Natural killer cell (primary cell): ENCODE measurements at places on chromosomes 1 and 21. TPM values are rescaled to one million over a fixed set of nuclear protein-coding genes. Genes with fewer than 3 reads are reported as not detected.
A peak's percentile ranks its signal among the peaks of the same experiment; 100 is the strongest.

The MROH9 gene
- not detected for total RNA-seq

The C1orf146 gene
- not detected for total RNA-seq

DNA sequence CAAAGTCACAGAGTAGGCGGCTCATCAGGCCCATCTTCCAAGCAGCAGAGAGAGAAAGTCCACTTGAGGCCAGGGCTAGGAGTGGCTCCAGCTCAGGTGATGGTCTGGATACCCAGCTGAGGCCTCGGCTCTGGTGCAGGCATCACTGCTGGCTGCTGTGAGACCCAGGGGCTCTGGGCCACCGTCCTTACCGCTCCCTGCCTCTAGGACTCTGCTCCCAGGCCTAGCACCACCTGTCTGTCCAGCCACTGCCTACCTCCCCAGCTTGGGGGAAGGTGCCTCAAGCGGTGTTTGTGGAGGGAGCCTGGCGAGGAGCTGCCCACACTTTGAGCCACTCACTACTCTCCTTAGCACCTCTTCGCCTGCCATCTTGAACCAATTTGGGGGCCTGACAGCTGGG, 57.9 kb downstream of the DMRTB1 start:
- no peak overlapping the region for H3K27ac ChIP-seq
- H3K36me3 ChIP-seq = no peaks in the 10 kb centered on the region
- no peaks in the 10 kb centered on the region for H3K27me3 ChIP-seq
- H3K4me3 ChIP-seq = no peak overlapping the region

DNA sequence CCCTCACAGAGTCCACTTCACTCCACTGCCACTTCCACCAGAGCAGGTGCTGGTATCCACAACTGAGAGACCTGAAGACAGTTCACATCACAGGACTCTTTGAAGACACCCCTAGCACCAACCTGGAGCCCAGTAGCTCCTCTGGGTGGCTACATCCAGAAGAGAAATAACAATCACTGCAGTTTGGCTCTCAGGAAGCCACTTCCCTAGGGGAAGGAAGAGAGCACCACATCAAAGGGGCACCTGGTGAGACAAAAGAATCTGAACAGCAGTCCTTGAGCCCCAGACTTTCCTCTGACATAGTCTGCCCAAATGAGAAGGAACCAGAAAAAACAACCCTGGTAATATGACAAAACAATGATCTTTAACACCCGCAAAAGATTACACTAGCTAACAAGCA, 113.2 kb downstream of the TENT5C start:
- no peak overlapping the region for H3K4me3 ChIP-seq
- H3K4me1 ChIP-seq = peaks cover 3% of the 10 kb centered on the region
- H3K27me3 ChIP-seq = no peaks in the 10 kb centered on the region
- no peak for DNase-seq

DNA sequence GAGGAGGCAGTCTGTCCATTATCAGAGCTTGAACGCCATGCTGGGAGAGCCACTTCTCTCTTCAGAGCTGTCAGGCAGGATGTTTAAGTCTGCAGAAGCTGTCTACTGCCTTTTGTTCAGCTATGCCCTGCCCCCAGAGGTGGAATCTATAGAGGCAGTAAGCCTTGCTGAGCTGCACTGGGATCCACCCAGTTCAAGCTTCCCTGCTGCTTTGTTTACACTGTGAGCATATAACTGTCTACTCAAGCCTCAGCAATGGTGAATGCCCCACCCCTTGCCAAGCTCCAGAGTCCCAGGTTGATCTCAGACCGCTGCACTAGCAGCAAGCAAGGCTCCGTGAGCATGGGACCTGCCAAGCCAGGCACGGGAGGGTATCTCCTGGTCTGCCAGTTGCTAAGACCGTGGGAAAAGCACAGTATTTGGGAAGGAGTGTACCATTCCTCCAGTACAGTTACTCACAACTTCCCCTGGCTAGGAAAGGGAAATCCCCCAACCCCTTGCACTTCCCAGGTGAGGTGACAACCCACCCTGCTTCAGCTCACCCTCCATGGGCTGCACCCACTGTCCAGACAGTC, 32.5 kb downstream of the RGS13 start:
- no peak overlapping the region for H3K27ac ChIP-seq
- H3K4me1 ChIP-seq = no peaks in the 10 kb centered on the region

DNA sequence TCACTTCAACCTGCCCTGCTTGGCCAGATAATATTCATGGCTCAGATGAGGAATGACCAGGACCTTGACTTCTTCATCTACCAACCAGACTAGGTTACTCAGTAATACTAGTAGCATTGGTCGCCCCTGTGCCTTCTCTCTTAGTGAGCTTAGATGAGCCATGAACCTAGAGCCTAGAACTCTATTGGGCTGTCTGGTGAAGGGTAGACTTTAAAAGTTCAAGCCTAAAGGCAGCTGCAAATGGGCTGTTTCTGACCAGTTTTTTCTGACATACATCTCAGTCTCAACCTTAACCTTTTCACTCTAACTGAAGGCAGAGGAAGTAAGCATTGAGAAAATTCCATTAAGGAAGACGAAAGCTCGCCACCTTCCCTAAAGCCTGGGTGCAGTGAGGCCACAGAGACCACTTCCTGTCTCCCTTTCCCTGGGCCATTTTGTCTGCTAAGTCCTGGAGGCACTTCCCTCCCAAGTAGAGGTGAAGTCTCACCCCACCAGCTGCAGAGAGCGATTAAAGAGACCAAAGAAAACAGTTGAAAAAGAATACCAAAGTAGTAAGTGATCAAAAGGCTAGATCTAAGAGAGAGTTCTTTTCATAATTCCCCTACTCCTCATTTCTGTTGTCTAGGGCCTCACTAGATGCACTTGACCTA, 53.3 kb downstream of the MTR start:
- H3K27ac ChIP-seq = no peak overlapping the region
- no peak overlapping the region for H3K4me3 ChIP-seq
- peaks cover 39% of the 10 kb centered on the region for H3K36me3 ChIP-seq
- H3K27me3 ChIP-seq = no peaks in the 10 kb centered on the region
- no peak for DNase-seq

GRCh38 chr1:186301448-186301847, 73.6 kb downstream of the TPR start:
- no peaks in the 10 kb centered on the region for H3K36me3 ChIP-seq
- DNase-seq = peak; percentile 26
- no peaks in the 10 kb centered on the region for H3K4me1 ChIP-seq
- H3K27me3 ChIP-seq = no peaks in the 10 kb centered on the region

DNA sequence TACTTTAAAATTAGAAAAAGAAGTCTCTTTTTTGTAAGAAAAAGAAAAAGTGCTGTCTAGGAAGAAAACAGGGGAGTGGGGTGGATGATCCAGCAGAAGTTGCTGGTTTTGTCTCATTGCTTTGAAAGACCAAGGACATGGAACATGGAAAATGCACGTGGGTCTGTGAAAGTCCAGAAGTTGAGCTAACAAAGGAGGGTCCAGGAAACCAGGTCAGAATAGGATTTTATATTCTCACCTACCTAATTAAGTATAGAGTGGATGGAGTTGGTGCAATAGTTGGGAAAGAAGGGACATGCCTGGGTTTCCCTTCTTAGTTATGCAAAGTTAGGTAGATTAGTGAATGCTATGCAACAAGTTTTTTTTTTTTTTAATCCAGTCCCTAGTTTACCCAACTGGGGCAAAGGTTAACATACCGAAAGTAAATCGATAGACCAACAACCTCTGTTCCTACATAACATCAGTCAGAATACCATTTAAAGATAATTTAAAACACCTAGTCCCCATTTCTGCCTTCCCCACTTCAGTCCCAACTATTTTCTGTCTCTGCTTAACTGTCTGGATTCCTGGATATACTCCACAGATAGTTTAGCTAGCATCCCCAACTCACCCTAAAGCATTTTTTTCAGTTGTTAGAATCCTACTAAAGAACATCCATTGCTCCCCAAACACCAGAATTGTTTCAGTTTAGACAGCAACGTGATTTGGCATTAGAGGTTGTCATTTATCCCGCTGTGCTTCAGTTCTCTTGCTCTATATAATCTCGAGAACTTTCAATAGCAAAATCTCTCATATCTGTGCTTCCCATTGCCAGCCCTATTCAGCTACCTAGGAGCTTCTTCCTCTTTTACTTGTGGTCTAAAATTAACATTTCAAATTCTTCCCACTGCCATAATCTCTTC, 105.7 kb upstream of the PLPPR5 start:
- H3K4me1 ChIP-seq = no peaks in the 10 kb centered on the region
- no peak for DNase-seq
- H3K4me3 ChIP-seq = no peak overlapping the region
- no peak overlapping the region for H3K27ac ChIP-seq
- no peaks in the 10 kb centered on the region for H3K27me3 ChIP-seq

GRCh38 chr1:31421371-31422040, 8.5 kb downstream of the SERINC2 start:
- H3K4me1 ChIP-seq = no peaks in the 10 kb centered on the region
- H3K27me3 ChIP-seq = no peaks in the 10 kb centered on the region
- H3K27ac ChIP-seq = no peak overlapping the region
- H3K36me3 ChIP-seq = no peaks in the 10 kb centered on the region
- no peak overlapping the region for H3K4me3 ChIP-seq
- no peak for DNase-seq

GRCh38 chr1:55697997-55698535, 482.9 kb upstream of the USP24 start:
- no peaks in the 10 kb centered on the region for H3K4me1 ChIP-seq
- no peak overlapping the region for H3K27ac ChIP-seq
- H3K4me3 ChIP-seq = no peak overlapping the region
- no peak for DNase-seq
- no peaks in the 10 kb centered on the region for H3K36me3 ChIP-seq

DNA sequence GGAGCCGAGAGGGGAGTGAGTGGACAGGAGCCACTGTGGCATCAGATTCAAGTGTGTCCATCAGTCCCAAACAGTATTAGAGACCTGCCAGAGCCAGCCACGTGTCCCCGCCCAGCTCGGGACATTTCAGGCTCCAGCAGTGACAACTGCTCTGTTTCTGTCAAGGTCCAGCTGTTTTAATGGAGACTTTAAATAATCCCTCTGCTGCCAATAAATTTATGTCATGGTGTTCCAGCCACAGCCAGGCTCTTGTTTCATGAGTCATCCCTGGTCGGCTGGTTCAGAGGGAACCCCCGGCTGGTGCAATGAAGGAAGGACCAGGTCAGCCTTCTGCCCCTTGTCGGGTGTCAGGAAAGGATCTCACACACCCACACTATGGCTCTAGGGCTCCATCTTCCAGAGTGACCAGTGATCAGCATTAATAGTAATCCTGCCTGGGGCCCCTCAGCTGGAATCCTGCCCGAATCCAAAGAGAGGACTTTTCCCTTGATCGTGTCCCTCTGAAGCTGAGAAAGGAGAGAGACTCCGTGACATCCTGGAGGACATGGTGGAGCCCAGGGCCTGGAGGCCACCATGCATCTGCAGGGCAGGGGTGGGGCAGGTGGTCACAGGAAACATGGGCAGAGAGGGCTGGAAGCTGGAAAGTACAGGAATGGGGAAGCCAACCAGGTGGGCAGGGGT, 197.3 kb downstream of the MATN1 start:
- H3K4me3 ChIP-seq = no peak overlapping the region
- DNase-seq = no peak
- no peaks in the 10 kb centered on the region for H3K36me3 ChIP-seq
- H3K27ac ChIP-seq = no peak overlapping the region
- H3K4me1 ChIP-seq = no peaks in the 10 kb centered on the region

GRCh38 chr1:230857822-230858221, 10.5 kb downstream of the C1orf198 start:
- no peak for DNase-seq
- no peaks in the 10 kb centered on the region for H3K27me3 ChIP-seq
- H3K36me3 ChIP-seq = no peaks in the 10 kb centered on the region
- H3K27ac ChIP-seq = no peak overlapping the region

GRCh38 chr1:21308847-21309652, 18.8 kb upstream of the ECE1 start:
- H3K27ac ChIP-seq = no peak overlapping the region
- H3K27me3 ChIP-seq = no peaks in the 10 kb centered on the region
- H3K36me3 ChIP-seq = no peaks in the 10 kb centered on the region

DNA sequence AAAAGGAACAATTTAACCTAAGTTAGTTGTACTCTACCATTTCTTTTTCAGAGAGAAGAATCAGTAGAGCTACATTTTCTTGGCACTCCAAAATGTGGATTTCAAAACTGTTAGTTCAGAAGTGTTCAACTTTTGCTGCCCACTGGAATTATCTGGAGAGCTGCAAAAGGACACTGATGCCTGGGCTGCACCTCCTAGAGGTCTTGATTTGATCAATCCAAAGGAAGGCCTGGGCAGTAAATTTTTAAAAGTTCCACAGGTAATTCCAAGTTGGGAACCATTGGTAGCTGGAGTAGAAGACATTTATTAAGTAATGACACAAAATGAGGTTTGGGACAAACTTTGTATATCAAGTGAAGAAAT, 79.3 kb upstream of the HMCN1 start:
- no peak for DNase-seq
- H3K27me3 ChIP-seq = no peaks in the 10 kb centered on the region
- H3K4me3 ChIP-seq = no peak overlapping the region
- H3K4me1 ChIP-seq = no peaks in the 10 kb centered on the region
- no peak overlapping the region for H3K27ac ChIP-seq

- no peak overlapping the region for H3K4me3 ChIP-seq
- no peak for DNase-seq
- H3K27me3 ChIP-seq = no peaks in the 10 kb centered on the region
- H3K4me1 ChIP-seq = peaks cover 29% of the 10 kb centered on the region
- no peak overlapping the region for H3K27ac ChIP-seq
- H3K36me3 ChIP-seq = no peaks in the 10 kb centered on the region
These were observed 13.2 kb upstream of the CSF1 start for GRCh38 chr1:109897259-109897955.

GRCh38 chr1:101741910-101742309, 254.8 kb downstream of the OLFM3 start:
- no peak for DNase-seq
- no peak overlapping the region for H3K27ac ChIP-seq
- H3K36me3 ChIP-seq = no peaks in the 10 kb centered on the region
- no peak overlapping the region for H3K4me3 ChIP-seq
- H3K4me1 ChIP-seq = no peaks in the 10 kb centered on the region

- no peak overlapping the region for H3K27ac ChIP-seq
- no peaks in the 10 kb centered on the region for H3K27me3 ChIP-seq
- H3K4me1 ChIP-seq = no peaks in the 10 kb centered on the region
- no peak for DNase-seq
- no peak overlapping the region for H3K4me3 ChIP-seq
These were observed 98.9 kb upstream of the KCNK1 start for GRCh38 chr1:233514946-233515391.
